ENCODE measurements at places on chromosomes 3 and 15.
A peak's percentile ranks its signal among the peaks of the same experiment; 100 is the strongest.

GRCh38 chr3:157836022-157836421 lies 270.2 kb downstream of the SHOX2 start:
- no peak for DNase-seq

DNA sequence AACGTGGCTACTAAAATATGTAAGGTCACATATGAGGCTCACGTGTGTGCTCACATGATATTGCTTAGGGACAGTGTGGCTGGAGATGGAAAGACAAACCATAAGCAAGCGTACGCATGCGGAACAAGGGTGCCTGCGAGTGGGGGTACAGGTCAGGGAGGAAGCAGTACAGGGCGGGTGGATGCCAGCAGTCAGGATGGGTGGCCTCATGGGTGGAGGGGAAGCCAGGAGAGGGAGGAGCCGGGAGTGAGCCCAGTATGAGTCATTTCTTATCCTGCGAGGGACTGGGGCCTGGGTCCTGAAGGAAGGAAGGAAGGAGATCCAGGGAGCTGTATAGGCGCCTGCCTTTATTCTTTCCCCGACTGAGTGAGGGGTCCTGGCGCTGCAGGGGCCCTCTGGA lies 42.0 kb upstream of the CGNL1 start:
- no peak for DNase-seq

DNA sequence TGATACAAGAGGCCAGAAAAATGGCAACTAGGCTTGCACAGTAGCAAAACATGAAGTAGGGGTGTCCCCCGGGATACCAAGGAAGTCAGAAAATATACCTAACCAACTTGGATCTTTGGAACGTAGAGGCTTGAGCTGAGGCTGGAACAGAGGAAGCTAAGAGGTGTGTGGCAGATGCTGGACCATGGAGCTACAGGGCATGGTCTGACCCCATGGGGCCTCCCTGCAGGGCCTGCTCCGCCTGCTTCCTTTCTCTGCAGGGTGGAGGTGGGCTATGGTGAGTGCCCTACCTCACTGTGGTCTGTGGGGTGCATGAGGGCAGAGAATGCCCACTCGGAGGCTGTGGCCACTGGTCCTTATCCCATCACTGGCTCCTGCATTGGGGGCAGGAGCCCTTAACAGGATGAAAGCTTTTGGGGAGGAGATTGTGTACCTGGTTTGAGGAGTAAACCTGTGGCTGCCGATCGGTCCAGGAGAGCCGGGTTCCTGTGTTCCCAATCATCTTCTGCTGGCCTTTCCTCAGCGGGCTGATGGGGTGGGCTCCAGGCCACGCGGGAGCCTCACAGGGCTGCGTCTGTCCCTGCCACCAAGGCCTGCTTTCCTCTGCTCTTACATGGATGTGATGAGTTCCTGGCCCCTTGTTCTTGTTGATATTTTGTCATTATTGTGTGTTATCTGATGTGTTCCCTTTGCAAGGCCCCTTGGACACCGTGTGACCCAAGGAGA lies 96.8 kb downstream of the OCA2 start:
- DNase-seq = no peak

- no peak for DNase-seq
Measured at GRCh38 chr3:85605066-85605465, 646.3 kb downstream of the CADM2 start.

- DNase-seq = no peak
Measured at GRCh38 chr3:101069901-101070798, 76.9 kb upstream of the ABI3BP start.

DNA sequence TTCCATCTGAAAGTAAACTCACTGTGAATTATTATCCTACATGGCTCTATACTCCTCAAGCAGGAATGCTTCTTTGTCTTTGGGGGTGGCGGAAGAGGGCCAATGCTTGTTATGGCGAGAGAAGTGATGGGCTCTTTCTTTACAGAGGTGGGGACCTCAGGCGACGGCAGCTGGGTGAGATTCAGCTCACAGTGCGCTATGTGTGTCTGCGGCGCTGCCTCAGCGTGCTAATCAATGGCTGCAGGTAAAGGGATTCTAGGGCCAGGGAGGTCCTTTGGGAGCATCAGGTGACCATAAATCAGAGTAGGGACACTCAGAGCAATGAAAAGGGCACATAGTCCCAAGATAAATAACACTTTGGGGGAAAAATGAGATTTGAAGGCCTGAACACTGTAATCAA lies 39.0 kb downstream of the ESYT3 start:
- no peak for DNase-seq

DNA sequence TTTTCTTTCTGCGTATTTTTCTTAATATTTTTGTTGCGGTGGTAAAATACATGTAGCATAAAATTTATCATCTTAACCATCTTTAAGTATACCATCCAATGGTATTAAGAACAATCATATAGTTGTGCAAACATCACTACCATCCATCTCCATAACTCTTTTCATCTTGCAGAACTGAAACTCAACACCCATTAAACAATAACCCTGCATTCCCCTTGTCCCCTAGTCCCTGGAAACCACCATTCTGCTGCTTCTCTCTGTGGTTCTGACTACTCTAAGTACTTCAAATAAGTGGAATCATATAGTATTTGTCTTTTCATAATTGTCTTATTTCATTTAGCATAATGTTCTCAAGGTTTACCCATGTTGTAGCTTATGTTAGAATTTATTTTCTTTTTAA lies 67.3 kb upstream of the EOMES start:
- no peak for DNase-seq

DNA sequence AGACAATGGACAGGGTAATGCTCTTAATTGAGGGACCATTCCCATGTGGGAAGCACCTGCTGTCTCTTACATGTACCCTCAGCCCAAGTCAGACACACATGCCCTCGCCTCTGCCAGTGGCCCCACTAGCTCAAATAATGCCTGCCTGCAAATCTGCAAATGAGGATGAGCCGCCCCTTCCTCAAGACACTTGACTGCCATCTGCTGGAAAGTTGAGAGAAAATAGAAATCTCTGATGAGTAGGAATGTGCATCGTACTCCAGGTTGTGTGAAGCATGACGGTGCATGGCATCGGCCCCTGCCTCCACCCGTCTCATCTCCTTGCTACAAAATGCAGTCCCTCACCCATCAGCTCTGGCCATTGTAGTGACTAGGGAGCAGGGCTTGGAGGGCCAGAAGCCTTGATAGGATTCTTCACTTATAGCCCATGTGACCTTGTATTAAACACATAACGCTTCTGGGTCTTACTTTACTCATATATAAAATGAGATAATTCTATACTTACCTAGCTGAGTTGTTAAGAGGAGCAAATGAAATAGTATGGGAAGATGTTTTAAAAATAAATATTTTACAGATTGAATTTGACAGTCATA lies 6.3 kb upstream of the SCN5A start:
- DNase-seq = peak; percentile 41

- DNase-seq = no peak
Measured at GRCh38 chr15:91045065-91045464, 22.7 kb upstream of the VPS33B start.

GRCh38 chr3:69752241-69752640 lies 13.0 kb downstream of the MITF start:
- DNase-seq = no peak

GRCh38 chr3:65483480-65483879 lies 555.2 kb downstream of the MAGI1 start:
- DNase-seq = no peak

DNA sequence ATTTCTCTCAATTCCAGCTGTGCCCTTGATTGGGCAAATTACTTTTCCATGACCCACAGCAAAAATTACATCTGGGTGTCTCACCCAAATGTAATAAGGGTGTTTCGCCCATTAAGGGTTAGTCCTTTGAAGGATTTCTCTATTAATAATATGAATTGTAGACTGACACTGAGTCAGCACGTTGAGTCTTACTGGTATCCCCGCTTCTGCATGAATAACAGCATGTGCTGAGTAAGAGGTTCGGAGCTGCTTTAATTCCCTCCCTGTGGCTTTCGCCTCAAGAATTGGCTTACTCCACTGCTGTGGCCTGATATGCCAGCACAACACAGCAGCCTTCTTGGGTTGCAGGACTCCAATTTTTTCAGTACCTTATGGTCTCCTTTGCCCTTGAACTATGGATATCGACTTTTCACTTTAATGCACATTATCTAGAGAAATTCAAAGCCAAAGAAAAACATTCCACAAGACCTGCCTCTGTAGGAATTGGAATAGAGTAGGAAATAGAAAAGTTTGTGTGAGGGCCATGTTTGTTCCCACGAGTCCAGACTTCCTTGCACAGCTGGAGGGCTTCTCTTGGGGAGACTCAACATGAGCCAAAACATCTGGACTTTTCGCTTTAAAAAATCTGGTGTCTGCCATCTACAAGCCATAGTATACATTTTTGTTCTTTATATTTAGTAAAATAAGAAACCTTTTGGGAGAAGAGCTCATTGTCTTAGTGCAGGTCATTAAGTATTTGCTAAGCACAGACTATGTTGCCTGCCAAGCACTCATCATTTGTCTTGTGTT lies 20.7 kb upstream of the ERC2 start:
- DNase-seq = no peak

- DNase-seq = no peak
Measured at GRCh38 chr15:39365161-39365560, 215.7 kb upstream of the THBS1 start.

DNA sequence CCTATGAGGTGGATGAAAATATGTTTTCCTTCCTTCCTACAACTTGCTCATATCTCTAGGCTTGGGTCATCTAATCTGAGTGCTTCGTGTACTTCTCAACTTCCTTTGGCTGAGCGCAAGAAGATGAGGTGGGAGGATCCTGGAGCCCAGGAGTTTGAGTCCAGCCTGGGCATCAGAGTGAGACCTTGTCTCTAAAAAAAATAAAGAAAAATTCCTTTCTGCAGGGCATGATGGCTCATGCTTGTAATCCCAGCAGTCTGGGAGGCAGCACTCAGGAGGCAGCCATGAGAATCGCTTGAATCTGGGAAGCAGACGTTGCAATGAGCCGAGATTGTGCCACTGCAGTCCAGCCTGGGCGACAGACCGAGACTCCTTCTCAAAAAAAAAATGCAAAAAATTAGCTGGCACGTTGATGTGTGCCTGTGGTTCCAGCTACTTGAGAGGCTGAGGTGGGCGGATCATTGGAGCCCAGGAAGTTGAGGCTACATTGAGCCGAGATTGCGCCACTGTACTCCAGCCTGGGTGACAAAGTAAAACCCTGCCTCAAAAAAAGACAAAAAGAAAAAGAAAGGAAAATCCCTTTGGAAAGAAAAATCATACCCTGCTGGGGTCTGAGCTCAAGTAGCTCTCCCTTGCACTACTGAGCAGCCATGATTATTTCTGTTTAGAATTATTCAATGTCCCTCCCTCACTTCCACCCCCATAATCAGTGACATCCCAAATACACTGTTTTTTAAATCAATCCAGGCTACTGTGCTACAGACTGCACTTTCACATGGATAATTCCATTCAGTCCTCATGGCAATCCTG lies 28.0 kb upstream of the RAB11A start:
- peak; percentile 68 for DNase-seq

DNA sequence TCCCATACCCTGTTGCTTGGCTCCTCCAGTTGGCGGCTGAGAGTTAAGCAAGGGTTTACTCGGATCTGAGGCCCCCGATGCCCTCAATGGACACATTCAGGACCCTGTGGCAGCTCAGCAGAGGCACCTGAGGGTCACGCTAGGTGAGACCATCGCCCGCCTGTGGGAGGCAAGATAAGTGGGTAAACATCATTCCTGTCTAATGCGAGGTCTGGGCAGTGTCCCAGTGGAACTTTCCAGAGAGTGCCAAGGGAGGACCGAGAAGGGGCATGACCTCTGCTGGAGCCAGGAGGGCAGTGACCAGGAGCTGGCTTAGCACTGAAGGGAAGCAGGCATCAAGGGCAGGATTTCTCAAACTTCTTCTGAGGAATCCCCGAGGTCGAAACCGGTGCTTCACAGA lies 65.4 kb upstream of the SEC61A1 start:
- DNase-seq = no peak

DNA sequence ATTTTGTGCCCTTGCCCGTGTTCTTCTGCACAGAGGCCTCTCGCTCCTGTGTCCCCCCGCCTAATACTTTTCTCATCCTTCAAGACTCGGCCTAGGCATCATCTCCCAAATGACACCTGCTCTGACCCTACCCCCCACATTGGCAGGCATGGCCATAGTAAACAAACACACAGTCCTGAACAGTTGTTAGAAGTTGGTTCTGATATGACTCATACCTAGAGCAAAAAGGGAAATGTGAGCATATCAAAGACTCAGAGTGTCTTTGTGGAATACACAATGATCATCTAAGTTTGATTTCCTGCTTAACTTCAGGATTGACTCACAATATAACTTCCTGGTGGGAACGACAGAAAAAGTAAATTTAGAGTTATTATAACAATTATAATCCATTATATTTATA lies 120.5 kb downstream of the POLR2M start:
- no peak for DNase-seq

DNA sequence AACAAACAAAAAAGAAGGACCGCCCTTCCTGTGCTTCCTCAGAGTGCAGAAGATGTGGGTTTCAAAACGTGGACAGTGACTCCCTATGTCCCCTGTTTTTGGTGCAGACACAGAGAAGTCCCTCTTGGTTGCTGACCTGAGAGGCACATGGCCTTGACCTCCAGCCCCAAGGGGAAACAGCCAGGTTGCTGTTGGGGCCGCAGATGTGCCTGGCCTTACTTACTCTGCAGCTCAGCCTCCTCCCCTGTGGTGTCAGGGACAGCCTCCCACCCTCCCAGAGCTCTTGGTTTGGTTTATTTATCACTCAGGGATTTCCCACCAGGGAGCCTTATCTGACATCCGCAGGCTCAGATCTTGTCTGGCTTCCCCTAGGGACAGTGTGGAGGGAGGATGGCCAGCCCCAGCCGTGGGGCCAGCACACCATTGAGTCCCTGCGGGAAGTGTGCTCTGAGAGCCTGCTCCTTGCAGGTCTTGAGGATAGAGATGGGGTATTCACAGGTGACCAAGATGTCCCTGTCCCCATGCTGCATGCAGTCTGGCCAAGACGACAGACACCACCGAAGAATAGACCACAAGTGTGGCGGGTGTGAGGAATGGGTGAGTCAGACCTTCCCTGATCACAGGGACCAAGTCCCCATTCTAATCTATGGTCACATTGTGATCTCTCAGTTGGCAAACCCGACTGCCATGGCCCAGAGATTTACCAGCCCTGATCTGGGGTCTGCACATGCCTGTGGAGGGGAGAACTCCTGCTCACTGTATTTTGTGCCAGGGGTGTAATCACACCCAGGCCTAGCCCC lies 134.3 kb upstream of the ABHD17C start:
- no peak for DNase-seq

GRCh38 chr3:186530415-186530814 lies 13.8 kb downstream of the CRYGS start:
- no peak for DNase-seq

GRCh38 chr3:48318713-48319468 lies 14.6 kb downstream of the SPINK8 start:
- DNase-seq = no peak

- DNase-seq = peak; percentile 84
Measured at GRCh38 chr15:28896951-28897350, 11.2 kb downstream of the APBA2 start.

- DNase-seq = no peak
Measured at GRCh38 chr3:146832857-146833458, 227.8 kb upstream of the PLSCR5 start.

DNA sequence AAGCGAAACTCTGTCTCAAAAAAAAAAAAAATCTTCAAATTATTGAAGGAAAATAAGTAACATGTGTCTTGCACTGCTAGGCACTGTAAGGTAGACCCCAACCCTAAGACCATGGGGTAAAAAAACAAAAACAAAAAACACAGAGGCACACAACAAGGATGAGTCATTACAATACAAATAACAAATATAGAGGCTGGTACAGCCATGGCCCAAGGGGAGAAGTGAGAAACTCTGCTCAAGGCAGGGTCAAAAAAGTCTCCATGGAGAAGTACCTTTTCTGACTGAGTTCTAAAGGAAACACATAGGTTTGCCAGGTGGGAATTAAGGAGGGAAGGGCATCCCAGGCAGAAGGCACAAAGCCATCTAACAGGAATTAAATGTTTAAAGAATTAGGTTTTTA lies 54.5 kb downstream of the TOP2B start:
- no peak for DNase-seq
